ENCODE measurements at places on chromosomes 7 and 10. TPM values are rescaled to one million over a fixed set of nuclear protein-coding genes. Genes with fewer than 3 reads are reported as not detected.

GRCh38 chr7:74033372-74034311 is 5.7 kb downstream of the ELN start:
- no peak for DNase-seq

- no peak for DNase-seq
Observed at GRCh38 chr7:2090526-2091520, 141.9 kb downstream of the MAD1L1 start.

The DYNC1I1 gene
- 0.61 TPM for polyA plus RNA-seq

- no peak for DNase-seq
Observed at GRCh38 chr7:90155206-90155605, 937 bp downstream of the STEAP1 start.

The MEOX2 gene
- 1.3 TPM for polyA plus RNA-seq

DNA sequence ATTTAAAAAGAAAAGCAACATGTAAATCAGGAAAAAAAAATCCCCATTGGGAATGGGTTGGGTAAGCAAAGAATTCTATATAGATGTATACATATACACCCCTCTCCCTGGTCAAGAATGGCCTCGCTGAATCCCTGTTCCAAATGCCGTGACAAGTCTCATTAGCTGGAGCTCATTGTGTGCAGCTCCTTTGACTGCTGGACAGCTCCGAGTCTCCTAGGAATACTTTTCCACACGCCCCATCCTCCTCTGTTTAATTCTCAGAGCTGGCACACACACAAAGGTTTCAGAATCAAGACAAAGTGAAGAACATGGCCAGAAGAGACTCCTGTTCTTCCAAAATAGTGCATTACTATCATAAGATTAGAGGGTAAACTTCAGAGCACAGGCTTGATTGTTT is 130.9 kb upstream of the MKLN1 start:
- peak; percentile 37 for DNase-seq

DNA sequence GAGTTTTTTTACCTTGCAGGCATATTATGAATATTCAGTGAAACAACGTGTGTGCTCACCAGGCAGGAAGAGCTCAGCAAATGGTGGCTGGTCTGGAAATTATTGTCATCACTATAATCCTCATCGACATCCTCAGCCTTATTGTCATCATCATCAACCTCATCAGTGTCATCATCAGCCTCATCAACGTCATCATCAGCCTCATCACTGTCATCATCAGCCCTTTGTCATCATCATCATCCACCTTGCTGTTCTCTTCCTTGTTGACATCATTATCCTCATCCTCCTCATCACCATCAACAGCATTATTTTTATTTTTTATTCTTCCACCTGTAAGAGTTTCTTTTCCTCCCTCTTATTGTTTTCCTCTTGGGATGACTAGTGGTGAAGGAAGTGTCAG is 142.3 kb upstream of the GPR26 start:
- DNase-seq, result no peak

GRCh38 chr10:43901302-43901701 is 252.6 kb upstream of the ZNF32 start:
- DNase-seq, result no peak

DNA sequence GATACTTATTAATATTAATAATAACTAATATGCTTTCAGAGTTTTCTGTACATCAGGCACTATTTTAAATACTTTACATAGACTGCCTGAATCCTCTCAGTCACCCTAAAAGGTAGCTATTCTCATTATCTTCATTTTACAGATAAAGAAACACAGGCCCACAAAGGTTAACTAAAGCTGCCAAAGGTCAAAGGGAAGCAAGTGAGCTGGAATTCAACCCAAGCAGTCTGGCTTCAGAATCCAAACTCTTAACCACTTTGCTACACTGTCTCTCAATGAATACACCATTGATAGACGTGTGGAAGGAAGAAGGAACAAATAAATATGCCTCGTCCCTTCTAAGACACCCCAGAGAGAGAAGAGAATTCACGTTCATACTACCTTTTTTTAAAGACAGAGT is 52.0 kb downstream of the GFRA1 start:
- DNase-seq, result no peak

DNA sequence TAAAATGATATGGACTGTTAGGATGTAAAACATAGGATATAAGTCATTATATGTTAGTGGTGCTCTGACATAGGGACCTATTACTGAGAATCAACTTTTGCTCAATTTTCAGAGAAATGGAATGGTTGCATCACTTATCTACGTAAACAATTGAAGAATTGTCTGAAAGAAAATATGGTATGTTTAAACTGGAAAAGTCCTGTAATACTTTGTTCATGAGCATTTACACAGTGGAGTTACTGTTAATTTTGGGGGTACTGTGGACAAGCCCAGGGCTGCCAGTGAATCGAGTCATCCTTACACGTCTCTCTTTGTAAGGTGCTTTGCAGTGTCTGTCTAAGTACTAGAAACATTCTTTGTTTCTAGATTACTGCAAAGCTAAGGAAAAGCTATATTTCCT is 152.0 kb downstream of the ZNF22 start:
- DNase-seq, result no peak

GRCh38 chr10:78471326-78471722 is 437.7 kb downstream of the RPS24 start:
- DNase-seq, result no peak

GRCh38 chr10:72449941-72450441 is 95.3 kb upstream of the DNAJB12 start:
- no peak for DNase-seq

DNA sequence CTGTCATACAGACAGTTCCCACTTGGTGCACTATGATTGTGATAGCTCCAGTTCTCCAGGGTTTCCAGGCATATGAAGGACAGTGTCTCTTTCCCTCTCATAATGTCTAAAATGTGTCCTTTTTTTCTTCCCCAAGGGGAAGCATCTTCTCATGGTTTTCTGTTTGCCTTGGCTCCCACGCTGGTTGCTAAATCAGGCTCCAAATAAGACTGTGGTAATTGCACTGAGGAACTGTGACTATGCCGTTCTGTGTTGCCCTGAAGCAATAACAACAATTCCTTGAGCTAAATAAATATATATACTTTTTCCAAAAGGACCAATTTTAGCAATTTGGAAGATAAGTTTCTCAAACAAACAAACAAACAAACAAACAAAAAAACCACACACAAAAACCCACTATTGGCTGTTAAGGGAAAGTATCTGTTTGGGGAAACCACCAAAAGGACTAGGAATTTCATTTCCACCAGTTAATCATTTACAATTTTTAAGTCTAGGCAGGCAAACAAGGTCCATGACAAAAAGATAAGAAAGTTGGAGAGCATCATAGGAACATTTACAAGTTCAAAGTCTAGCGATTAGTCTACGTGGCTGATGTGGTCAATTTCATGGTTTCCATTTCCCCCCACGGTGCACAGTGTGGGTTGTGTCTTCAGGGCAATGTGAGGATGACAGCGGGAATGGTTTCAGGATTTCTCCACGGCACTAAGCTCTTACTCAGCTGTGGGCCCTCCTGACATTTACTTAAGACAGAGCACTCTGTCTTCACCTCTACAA is 62.4 kb downstream of the THNSL1 start:
- no peak for DNase-seq

The HOXA7 gene
- 26.1 TPM for polyA plus RNA-seq

GRCh38 chr7:148304456-148304855 is 286.1 kb upstream of the C7orf33 start:
- no peak for DNase-seq

The ASAH2 gene
- polyA plus RNA-seq, result 1.6 TPM

DNA sequence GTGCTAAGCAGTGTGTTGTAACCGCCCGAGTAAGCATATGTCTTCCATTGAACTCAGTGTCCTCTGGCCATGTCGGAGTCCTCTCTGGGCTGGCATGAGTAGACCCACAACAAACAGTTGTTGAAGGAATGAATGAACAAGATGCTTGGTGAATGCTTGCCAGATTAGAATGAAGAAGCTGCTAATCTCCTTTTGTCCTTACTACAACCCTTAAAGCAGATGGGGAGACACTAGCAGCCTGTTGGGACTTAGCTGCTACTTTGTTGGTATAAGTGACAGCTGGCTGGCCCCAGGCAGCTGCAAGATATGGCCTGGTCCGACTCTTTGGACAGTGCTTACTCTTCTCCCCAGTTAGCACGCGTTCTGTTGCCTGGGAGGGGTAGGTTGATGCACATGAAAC is 370.1 kb downstream of the RPS24 start:
- no peak for DNase-seq

DNA sequence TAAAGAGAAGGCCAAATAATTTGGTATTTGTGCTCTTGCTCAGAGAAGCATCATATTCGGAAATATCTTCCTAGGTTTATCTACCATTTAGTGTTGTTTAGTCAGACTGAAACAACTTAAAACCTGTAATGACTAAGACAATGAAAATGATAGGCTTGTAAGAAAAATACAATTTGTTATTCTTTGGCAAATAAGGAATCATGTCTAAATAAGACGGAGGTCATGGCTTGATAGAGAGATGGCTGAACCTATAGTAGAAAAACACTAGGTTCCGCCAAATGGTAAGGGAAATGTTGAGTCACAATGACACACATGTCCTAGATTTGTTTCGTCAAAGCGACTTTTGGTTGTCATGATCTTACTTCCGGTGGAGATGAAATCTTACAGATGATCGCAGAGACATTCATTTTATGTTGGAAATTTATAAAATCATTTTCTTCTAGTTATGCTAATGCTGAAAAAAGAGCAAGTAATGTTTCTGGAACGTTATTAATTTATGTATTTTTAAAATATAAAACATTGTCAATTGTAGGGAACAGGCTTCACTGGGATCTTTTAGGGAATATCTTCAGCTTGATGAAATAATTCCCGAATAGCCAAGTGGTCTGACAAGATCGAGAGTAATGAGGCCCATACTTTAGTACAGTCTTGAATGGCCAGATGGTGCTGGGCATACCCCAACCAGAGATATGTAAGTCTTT is 1.0 kb downstream of the SRGN start:
- DNase-seq, result no peak

The DDC gene
- 101 TPM for polyA plus RNA-seq

DNA sequence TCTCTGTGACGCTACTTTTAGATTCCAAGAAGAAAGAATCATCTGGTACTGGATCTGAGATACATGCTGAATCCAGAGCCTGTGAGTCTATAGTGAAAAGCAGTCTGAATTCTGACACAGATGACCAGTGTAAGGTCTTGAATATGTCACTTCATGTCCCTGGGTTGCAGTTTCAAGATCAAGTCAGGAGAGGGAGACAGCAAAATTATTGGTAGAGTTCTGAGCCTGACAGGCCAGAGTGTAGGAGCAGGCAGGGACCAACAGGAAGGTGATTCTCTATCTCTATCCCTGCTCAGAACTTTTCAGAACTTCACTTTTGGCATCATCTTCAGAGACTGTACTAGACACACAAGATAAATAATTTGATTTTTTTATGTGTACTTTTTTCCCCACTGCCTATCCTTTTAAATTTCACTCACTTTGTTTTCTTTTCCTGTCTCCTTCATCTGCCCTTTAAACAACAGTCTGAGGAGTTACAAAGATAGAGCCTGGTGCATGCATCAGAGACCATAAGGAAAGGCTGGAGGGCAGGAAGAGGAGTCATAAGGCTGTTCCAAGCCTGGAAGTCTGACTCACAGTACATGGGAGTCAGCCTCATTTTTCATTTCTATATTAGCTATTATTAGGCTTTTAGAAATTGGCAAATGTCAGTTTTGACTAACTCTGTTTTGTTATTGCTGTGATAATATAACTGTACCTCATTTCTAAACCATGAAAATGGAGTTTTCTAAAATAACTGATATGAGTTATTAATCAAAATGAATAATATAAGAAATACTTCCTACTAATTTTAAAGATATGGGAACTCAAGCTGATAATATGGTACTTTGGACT is 120.2 kb upstream of the TMEM229A start:
- no peak for DNase-seq

DNA sequence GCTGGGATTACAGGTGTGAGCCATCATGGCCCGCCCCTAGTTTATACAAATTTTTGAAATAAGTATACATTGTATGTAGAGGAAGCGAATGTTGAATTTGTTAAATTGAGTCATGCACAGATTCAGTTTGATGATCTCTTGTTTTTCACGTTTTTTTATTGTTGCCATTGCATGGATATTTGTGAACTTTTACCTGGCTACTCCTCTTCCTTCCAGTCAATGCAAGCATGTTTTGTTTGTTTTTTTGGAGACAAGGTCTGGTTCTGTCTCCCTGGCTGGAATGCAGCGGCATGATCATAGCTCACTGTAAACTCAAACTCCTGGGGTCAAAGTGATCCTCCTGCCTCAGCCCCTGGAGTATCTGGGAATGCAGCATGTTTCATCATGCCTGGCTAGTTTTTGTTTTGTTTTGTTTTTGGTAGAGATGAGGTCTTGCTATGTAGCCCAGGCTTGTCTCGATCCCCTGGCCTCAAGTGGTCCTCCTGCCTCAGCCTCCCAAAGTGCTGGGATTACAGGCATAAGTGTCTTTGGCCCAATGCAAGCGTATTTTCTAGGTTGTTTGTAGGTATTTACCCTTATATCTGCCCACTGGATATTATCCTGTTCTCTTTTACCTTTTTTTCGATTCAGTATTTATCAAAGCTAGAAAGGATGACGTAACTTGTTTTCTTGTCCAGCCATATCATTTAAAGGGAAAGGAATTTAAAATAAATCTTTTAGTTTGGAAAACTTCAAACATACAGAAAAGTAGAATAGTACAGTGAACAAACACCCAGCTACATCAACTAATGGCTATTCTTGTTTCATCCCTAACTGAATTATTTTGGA is 11.0 kb downstream of the LCOR start:
- no peak for DNase-seq

The PPP1R9A gene
- 32.3 TPM for polyA plus RNA-seq

The CUZD1 gene
- polyA plus RNA-seq, result 1.6 TPM

All from right renal cortex interstitium (tissue), 3 donors.